Kasumi-1 (cell line): ENCODE measurements at places on chromosomes 3 and 15.

- no peak for DNase-seq
Measured at GRCh38 chr15:48058371-48058770, 62.4 kb upstream of the SLC24A5 start.

DNA sequence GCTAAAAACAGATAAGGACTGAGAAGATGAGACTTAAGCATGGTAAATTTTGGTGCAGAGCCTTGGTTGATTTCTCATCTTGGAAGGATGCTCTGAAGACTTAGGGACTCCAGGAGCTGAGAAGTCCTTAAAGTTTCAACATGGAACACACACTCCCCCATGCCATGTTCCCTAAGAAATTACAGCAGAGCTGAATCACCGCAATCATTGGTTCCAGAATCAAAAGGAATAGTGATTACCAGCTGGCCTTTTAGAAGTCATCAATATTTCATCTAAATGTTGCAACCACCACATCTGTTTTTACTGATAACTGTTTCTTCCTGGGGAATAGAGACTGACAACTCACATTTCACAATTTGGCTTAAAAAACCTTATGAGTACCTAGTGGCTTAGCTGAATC, 229.3 kb downstream of the MINAR1 start:
- DNase-seq, result no peak

DNA sequence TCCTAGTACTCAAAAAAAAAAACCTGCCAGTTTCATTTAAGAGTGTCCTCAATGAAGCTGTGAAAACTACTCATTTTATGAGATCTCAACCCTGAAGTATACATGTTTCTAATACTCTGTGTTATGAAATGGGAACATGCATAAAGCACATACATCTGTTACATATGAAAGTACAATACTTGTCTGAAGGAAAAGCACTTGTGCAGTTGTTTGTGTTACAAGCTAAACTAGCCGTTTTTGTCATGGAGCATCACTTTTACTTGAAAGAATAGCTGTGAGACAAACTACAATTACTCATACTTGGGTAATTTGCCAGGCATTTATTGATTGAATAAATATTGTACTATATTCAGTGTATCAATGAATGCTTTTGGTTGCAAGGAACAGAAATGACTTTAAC, 72.7 kb downstream of the TIPARP start:
- DNase-seq, result no peak

- DNase-seq, result no peak
Measured at GRCh38 chr15:88193415-88193814, 63.1 kb downstream of the NTRK3 start.

GRCh38 chr15:25238716-25239470, 199.9 kb downstream of the UBE3A start:
- no peak for DNase-seq

DNA sequence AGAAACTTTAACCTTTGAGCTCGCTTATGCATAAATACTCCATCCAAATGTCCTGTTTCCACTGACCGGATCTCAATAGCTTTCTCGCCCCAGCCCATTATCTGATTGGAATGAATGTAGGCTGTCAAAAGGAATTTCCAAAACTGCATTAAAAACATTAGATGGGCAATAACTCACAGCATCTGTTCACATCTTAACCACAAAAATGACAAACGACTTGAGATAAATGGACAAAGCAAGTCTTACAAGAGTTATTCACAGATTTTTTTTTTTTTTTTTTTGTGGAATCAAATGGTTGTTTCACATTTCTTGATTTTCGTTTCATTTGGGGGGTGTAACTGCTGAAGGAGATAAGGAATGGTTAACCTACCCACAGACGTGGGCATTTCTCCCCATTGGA, 39.7 kb upstream of the SLC2A2 start:
- DNase-seq, result no peak

- DNase-seq, result no peak
Measured at GRCh38 chr15:45892182-45892581, 257.4 kb downstream of the SQOR start.

- DNase-seq, result no peak
Measured at GRCh38 chr15:50590288-50590687, 43.8 kb upstream of the USP50 start.

DNA sequence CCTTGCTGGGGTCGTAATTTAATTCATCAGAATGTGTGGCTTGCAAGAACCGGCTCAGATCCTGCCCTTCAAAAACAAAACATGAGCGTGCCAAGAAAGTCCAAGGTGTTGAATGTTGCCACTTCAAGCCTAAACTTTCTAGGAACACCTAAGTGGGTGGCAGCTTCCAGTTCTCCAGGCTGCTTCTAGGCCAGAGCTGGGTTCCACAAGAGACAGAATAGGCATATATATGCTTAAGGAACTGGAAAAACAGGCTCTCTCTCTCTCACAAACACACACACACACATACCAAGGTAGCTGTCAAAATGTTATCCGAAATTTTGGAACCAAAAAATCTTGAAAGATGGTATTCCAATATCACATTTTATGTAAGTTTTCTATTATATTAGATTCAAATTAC, 890 bp upstream of the ADIPOQ start:
- DNase-seq, result no peak

DNA sequence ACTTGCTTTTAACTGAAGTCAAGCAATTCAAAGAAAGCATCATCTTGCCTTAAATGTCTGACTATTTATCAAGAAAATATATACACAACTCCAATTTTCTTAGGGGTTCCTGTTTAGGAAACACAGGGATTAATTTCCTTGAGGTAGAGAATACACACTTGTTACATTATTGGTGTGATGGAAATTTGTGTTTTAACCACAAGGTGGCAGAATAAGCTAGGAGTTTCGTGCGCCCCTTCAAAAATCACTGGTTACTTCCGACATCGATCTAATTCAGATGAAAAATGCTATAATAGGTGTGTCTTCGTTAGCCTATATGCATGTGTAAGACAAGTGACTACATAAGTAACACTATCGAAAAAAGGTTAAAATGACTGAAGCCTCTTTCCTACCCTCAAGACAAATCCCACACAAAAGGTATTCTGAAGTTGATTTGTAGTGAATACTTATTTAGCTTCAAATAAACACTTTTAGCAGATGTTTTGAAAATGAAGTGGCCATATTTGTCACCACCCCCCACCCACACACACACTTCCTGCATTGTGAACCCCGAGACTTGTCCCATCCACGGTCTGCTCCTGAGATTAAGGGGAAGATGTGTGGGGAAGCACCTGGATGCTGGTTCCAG, 246.5 kb downstream of the ROBO1 start:
- DNase-seq, result peak; percentile 57

DNA sequence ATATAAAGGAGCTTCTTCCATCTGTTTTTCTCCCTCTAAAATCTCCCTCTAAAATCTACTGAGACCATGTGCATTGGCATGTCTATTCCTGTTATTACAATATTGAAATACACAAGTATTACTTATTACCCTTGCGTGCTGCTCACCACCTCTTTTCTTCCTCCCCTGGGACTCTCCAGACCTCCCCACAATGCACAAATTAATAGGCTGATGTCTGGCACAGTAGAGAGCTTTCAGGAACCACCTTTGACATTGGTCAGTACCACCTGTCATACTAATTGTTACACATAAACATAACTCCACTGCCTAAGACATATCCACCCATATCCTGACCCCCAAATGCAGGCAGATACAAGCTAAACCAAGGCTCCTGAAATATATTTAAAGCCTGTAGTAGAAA, 722.6 kb downstream of the FHIT start:
- DNase-seq, result no peak

DNA sequence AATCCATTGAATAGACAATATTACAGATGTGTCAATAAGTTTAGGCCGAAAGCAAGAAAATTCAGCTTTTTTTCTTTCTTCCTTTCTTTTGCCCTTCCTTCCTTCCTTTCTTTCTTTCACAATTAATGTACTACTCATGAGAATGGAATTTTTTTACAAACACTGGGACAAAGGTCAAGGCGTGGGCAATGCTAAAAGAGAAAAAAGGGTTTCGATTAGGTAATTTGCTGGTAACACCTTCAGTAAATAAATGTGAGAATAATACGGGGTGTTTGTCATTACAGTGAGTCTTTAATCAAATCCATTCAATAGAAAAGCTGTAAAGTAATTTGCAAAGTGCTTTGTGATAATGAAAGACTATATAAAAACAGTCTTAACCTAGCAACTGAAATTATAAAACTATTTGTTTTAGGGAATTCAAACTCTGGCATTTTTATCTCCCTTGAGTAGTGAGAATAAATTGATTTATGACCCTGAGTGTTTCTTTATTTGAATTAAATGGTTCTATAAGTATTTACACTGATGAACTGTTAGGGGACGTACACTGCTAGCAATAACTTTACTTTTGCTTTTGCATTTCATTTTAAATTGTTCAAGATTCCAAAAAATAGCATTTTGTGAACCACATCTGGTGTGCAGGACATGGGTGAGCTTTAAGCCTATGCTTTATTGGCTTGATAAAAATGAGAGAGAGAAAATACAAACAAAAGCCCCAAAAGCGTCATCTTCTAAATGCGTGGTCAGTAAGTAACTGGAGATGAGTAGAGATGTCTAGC, 104.2 kb upstream of the THRB start:
- DNase-seq, result no peak

DNA sequence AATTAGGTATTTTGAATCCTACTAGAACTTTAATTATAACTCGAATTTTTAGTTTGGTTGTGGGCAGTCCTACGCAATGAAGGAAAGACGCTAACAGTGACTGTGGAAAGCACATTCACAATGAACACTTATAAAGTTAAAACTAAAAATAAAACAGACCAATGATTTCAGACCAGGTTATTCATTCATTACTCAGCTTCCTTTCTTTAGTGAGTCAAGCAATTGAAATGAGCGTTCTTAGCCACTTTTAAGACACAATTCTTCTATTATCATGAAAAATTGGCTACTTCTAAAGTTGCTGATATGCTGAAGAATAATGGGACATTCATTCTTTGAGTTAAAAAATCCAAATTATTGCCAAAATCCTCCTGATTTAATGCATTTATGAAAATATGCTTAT, 66.0 kb upstream of the CMSS1 start:
- no peak for DNase-seq

DNA sequence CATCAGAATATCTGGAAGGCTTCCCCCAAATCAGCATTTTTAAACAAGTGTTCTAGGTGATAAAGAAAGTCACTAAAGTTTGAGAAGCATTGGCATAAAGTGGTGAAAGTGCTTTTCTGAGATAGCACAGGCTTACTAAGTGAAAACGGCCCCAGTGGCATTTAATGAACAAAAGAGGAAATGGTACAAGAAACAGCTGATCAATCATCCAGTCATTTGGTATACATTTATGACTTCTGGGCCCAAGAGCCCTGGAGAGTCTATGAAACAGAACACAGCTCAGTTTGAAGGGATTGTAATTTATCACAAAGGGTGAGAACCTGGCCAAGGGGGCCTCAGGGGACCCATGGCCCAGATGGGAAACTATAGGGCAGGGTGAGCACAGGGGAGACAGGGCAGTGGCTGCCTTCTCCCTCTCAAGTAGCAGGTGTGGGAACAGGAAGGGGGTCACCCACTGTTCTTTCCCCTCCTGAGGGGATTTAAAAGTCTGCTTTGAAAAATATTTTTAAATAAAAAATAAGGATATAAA, 265.5 kb upstream of the ROPN1 start:
- DNase-seq, result no peak

GRCh38 chr3:173921732-173922131, 524.2 kb downstream of the NLGN1 start:
- no peak for DNase-seq

DNA sequence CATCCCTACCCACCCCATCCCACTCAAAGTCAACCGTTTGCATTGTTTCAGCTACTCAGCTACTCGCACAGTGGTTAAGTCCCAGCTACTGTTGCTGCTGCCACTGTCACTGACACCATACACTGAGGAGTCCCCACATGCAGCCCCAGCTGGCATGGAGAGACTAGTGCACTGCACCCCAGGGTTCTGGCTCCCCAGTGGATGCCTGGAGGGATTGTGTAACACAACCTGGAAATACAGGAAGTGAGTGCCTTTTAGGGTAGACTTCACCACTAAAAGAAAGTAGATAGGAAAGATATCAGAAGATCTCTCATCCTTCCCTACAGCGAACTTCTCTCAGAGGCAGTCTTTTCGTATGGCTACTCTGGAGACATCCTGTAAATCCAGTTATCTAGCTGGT, 169.2 kb upstream of the STRIT1 start:
- DNase-seq, result peak; percentile 17

DNA sequence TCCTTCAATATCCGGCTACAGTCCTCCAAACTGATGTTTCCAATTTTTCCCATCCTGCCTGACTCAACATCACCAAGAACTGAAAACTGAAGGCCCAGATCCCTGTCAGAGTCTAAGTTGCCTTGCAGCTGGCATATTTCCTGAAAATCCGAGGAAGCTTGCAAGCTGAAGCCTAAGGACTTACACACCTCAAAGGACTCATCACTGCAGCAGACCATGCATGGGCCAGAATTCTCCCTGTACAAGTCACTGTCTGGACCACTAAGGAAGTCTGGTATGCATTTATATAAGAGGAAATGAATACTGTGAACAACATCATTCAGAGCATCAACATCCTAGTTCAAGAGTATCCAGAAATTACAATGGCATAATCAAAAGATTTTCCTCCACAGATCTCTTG, 548.8 kb upstream of the MDFIC2 start:
- no peak for DNase-seq

DNA sequence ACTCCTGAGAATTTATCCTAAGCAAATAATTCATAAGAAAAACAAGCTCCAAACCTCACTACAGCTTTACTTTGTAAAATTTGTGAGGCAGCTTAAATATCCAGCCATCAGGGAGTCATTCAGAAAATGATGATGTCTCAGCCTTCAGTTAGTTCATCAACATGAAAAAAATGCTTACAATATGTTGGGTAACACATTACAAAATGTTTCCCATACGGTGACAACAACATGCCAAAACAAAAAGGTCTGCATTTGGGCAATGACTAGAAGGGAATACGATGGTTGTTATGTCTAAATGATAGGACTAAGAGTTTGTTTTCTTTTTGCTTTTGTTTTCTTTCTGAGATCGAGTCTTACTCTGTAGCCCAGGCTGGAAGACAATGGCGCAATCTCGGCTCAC, 47.0 kb upstream of the CFAP161 start:
- no peak for DNase-seq

DNA sequence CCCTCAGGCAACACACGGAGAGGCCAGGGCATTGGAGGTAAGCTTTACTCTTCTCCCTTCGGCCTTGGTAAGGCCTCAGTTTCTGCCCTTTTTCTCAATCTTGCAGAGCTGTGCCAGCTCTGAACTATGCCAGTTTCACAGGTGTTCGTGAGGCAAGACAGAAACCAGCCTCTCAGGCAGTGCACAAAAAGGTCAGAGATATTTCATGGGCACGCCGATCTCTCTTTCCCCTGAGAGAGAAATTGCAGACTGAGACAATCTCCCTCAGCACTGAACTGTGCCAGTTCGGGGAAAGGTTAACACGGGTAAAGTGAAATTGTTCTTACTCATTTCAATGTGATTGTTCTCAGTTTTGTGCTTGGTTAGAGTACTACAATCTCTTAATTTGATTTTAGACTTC, 88.5 kb downstream of the GMNC start:
- DNase-seq, result no peak

- no peak for DNase-seq
Measured at GRCh38 chr3:59935025-59935424, 885.2 kb upstream of the CFAP20DC start.

DNA sequence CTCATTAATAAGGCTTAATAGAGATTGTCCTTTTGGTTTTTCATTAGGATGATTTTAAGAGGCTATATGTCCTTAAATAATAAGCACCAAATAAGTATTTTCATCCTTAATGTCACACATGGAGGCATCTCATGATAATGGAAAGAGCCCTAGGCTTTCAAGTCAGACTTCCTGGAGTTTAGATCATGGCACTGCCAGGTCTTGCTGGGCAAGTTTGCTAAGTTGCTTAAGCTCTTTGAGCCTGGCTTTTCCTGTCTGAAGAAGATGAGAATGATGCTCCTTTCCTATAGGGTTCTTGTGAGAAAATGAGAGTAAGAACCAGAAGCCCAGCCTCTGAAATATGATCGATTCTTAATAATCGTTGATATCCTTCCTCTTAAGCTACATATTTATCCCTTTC, 23.4 kb upstream of the P2RY12 start:
- no peak for DNase-seq
